NCI-H1694 treated with DMSO at 0.1 percent for 48 hours (cell line): ENCODE measurements at places on chromosomes 6 and 20.

GRCh38 chr6:127587875-127588274 lies 10.9 kb downstream of the C6orf58 start:
- no peak for DNase-seq

DNA sequence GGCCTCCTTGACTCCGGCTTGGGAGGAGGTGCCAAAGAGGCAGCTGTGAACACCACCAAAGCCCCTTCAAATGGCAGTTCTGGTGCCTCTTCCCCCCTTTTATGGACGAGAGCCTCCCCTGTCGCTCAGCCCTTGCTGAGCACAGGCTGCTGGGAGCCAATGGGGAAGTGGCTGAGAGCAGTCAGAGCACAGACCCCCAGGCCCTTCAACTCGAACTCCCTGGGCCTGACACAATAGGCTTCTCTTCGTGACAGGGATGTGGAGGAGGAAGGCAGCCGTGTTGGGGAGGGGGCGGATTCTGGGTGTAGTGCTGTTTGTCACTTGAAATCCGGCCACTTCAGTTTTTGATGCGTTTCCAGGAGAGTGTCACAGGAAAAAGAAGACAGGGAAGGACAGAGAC lies at the start of gene PDYN:
Gene PDYN (minus strand): TSS at position 73 of the 400 bp plus-strand sequence. CDS start 10,974 bp downstream, outside the sequence.
- no peak for DNase-seq

GRCh38 chr20:59405226-59406200 lies 105.1 kb downstream of the EDN3 start:
- no peak for DNase-seq

DNA sequence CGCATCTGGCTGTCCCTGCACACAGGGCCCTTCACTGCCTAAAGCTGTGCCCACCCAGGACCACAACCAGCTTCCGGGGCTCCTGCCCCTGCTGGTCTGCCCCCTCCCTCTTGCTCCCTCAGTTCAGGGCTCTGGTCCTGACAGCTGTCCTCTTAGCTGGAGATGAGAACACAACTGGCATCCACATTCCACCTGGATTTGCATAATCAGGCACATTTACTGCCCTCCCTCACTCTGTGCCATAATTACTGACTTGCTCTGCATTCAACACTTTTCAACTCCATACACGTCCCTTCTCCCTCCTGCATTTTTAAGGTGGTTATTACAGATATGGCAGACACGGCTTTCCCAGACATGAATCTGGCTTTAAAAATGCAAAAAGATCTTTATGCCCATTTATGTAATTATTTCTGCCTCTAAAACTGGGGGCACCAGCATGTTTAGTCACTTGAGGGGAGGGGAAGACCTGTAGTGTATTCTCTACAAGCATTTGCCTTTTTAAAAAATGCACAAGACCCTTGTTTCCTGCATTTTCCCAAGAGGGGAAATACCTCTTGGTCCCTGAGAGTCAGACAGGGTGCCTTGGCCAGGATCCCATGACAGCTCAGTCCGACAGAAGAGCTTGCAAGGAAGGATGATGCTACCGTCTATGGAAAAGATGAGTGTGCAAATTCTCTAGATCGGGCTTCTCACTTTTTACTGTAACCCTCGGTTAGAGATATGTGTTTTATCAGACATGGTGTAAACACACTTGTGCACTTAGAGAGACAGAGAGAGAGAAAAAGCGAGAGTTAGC lies 401.8 kb downstream of the PREX1 start:
- peak; percentile 26 for DNase-seq

- no peak for DNase-seq
These were observed 76.7 kb downstream of the MYB start for GRCh38 chr6:135257631-135258405.

- DNase-seq: no peak
These were observed 40.5 kb downstream of the RBL1 start for GRCh38 chr20:37055276-37055675.

DNA sequence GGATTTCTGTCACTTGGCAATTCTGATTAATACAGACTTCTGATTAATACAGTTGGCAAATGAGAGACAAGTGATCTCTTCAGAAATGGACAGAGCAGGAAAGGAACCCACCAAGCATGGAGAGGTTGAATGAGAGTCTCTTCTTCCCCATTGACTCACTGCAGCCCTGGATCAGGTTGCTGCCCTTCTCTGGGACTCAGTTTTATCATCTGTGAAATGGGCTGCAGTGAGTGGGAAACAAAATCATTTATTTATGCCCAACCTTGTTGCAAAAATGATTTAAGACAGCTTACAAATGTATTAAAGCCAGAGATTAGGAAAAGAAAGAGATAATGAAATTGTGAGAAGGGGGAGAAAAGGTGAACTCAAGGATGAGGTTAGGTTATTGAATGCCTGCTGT lies 20.8 kb upstream of the RSPO4 start:
- DNase-seq: no peak

DNA sequence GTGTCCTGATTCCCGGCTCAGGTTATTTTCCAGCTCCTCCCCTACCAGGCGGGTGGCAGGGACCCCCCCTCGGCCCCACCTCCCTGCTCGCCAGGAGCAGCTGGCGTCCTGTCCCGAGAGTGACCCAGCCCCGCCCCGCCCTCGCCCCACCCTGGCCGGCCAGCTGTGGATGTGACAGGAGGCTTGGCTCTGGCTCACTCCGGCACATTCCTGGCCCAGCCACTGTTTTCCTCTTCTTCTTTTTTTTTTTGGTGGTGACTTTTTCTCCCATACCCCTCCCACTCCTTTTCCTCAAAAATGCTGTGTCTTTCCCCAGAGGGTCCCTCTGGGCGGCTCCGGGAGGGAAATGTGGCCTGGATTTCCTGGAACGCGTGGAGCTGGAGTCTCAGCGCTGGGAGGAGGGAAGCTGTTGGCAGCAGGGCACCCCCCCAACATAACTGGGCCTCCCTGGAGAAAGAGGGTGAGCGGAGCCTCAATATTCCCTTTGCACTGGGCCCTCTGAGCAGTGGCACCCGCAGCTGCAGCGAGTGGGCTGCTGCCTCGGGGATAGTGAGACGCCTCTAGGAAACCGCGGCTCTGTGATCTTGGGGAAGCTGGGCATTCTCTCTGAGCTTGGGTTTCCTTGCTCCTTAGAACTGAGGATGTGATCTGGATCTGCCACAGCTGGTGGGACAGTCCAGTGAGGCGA lies 28.3 kb upstream of the CSNK2A1 start:
- peak; percentile 15 for DNase-seq

DNA sequence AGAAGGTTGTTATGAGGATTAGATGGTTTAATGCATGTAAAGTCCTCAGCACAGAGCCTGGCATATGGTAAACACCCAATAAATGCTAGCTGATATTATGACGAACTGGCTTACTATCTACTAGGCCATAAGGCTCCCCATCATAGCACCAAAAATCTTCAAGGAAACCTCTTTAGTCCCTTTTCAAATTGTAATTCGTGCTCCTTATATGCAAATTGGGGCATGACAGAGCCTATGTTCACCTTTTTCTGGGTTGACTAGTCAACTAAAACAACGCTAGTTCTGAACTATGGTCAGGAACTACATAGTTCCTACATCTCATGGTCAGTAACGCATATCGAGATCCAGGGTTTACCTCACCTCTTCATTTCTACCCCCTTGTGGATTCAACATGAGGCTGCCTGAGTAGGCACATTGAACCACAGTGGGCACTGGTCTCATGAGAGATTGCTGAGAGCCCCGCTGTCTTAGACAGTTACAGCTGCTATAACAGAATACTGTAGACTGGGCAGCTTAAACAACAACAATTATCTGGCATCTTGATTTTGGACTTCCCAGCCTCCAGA lies 97.2 kb upstream of the TNFAIP3 start:
- DNase-seq: no peak

GRCh38 chr6:157452096-157452495 lies 71.1 kb downstream of the ZDHHC14 start:
- no peak for DNase-seq

DNA sequence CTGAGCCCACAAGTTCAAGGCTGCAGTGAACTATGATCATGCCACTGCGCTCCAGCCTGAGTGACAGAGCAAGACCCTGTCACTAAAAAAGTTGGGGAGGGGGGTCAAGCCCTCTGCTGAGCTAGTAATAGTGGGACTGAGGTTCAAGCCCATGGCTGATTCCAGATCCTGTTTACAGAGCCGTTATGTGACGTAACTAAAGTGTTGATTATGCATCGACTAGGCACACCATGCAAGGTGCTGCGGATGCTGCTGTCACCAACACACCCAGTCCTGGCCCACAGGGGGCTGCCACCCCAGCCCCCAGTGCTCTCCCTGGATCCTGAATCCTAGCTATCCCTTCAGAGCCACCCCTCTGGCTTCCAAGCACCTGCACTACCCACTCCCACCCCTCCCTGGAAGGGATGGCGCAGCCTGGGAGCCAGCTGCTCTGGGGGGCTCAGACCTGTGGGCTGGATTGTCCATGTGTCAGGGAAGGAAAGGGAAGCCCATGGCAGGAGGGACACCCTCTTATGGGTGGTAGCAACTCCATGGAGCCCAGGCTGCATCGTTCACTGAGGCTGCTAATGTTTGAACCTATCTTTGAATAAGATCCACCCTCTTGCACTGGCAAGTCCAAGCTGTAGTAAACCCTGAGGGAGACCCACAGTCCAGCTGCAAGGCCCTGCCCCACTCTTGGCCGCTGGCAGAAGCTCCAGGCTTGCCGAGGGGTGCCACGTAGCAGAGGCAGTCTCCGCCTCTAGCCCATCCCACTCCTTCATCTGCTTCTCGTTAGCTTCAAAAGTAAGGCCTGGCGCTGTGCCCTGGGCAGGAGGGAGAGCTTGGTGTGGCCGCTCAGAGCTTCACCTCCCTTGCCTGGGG lies 95.0 kb downstream of the SNX5 start:
- DNase-seq: no peak

DNA sequence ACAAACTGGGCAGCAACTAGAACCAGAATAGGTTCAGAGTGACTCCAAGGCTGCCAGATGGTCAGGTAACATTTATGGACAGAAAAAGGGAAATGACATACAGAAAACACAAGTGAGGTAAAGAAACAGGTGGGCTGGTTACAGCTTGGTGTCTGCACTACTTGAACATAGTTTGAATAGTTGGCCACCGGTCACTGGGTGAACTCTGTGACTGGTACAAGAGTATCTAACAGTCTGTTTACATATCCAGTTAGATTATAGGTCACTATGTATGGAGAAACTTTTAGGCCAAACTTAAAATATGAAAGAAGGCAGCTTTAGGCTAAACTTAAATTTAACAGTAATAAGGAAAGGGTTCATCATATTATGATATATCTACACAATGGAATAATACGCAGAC lies 32.9 kb downstream of the LCA5 start:
- no peak for DNase-seq

- no peak for DNase-seq
These were observed 31.1 kb upstream of the MAFB start for GRCh38 chr20:40720099-40720498.

DNA sequence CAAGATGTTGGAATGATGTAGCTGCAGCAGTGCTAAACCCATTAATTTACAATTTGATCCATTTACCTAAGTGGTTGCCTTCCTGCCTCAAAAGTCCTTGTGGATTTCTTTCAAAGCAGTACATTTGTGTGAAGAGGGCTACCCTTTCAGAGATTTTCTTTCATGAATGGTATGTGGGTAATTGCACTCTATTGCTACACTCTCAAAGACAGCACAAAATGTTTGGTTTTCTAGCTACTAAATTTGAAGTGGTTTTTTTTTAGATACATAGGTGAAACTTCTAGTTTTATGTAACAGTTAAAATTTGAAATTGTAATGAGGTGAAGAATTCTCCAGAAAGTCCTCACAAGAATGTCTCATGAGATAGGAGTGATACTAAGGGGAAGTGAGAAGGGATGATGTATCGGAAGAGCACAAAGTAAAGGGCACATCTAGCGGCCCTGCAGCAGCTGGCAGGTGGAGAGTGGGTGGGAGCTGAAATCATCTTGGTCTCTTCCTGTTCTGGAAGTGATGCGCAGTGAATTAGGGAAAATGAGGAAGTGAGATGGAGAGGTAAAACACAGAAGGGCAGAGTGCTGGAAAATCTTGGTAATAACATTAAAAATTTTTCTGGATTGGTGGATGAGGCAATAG lies 236.8 kb upstream of the MAN1A1 start:
- no peak for DNase-seq

GRCh38 chr20:17995967-17996819 lies 27.4 kb downstream of the MGME1 start:
- peak; percentile 72 for DNase-seq

GRCh38 chr20:9407805-9408421 lies 106.5 kb upstream of the LAMP5 start:
- DNase-seq: peak; percentile 51

DNA sequence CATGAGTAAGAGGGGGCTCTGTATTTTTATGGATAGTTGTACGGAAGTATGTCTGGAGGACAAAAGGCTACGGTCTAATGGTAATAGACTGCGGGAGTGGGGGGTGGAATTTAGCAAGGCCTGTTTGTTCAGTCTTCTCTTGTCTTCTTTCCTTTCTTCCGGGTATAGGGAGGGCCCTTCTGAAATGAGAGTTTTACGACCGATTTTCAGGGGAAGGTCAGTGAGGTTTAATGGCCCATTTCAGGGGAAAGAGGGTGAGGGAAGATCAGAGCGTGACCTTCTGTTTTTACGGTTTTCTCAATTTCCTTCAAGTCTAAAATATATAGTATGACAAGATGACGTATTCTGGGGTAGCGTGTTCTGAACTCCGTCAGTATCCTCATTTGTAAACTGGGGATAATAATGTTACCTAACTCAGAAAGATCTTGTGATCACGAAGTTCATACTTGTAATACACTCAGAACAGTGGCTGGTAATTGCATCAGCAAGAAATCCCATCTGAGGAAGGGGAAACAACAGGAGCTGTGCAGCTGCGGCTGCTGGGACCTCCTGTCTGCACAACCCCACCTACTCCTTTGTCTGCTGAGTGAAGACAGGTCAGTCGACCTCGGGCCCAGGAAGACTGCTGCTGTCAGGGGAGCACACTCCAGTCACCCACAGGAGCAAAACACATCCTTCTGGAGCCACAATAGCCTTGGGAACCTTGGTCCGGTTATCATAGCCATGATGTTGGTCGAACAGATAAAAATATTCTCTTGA lies 90.4 kb downstream of the MAP3K7 start:
- no peak for DNase-seq

GRCh38 chr20:63284544-63284949 lies 8.4 kb upstream of the COL20A1 start:
- no peak for DNase-seq

DNA sequence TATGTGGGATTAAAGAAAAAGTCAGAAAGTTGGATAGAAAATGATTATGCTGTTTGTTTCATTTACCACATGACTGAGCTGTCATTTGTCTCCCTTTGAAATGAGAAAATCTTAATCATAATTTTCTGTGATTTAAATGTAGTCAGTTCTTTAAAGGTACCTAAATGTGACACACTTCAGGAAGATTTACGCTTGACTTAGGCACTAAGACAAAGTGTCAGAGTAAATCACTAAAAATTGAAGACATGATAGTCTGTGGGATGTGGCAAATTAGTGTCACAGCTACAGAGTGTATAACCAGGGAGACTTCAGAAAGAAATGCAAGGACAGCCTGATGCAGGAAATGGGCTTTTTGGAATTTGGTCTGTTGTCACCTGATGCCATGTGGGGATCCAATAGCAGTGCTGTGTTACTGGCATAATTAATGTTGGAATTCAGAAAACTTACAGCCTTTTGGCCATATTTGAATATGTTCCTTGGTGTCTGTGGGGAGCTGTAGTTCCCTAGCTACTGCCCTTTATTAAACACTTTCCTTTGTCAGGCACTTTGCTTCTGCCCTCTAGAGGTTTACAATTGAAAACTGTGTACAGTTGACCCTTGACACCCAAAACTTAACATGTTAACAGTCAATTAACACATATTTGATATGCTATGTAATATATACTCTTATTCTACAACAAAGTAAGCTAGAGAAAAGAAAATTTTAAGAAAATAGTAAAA lies 493.8 kb downstream of the UTRN start:
- DNase-seq: no peak

GRCh38 chr6:1878330-1878729 lies 268.6 kb downstream of the FOXC1 start:
- DNase-seq: no peak
